ENCODE measurements at places on chromosomes 2 and 18.

DNA sequence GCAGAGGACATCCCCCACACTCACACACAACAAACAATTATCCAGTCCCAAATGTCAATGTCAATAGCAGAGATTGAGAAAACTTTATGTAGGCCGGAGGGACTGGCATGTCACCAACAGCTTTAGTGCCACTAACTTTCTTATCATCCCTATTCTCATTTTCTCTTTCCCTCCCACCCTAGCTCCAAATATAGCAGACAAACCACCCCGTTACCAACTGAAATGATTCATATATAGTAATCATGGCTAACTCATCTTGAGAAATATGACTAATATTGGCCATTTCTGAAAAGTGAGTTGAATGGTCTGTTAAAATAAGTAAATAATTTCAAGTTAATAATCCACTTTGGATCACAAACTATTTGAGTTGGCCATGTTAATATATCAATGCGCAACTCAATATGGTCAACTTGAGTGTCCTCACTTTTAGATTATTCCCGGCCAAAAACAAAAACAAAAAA is 242.1 kb upstream of the RND3 start:
- DNase-seq = peak; percentile 52

DNA sequence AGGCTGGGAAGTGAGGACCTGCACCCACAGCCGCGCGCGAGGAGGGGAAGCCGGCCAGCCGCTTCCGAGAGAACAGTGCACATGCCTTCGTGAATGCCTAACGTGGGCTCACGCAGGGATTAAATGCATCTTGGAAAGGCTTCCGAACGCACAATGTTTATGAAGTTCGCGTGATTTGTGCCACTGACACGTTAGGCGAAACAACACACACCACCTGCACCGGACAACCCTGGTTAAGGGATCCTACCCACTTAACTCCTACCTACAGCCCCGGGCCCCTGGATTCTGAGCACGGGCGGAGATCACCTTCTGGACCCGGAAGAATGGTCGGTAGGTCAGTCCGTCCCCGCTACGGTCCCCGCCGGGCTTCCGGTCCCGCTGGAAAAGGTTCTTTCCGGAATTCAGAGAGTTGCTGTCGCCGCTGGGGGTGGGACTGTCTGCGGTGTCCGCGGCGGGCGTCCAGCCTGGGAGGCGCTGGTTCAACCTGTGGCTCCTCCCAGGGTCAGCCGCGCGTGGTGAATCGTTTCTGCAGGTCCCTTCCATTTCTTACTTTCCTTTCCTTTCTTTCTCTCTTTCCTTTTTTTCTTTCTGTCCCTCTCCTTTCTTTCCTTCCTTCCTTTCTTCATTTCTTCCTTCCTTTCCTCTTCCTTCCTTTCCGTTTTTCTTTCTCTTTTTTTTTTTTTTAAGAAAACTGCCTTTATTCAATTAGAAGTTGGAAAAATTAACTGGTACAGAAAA is at the start of gene MTIF2:
Gene MTIF2 (minus strand): TSS at position 325 of the 738 bp plus-strand sequence. CDS start 5,373 bp downstream, outside the sequence.
- peak; percentile 91 for DNase-seq

DNA sequence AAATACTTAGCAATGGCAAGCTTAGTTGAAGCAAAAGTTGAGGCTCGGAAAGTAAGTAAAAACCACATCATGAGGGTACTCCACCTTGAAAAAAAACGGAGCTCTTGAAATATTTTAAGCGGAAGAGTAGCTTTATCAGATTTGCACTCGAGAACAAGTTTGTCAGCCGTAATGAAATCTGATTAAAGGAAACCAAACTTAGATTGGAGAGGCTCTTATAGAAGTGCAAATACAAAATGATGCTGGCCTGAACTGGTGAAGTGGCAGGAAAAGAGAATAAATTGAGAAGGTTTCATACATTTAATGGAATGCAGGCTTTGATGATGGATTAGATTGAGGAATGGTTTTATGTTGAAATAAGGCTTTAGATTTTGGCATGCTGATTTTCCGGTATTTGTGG is 484.2 kb downstream of the PID1 start:
- DNase-seq = no peak

- DNase-seq = no peak
Measured at GRCh38 chr18:449374-449773, 51.1 kb downstream of the COLEC12 start.

GRCh38 chr2:203817147-203817546 is 50.4 kb upstream of the CTLA4 start:
- no peak for DNase-seq

GRCh38 chr2:105380432-105381100 is 18.3 kb downstream of the FHL2 start:
- DNase-seq = no peak

- DNase-seq = peak; percentile 56
Measured at GRCh38 chr18:23580677-23581367, 5.5 kb downstream of the NPC1 start.

- DNase-seq = no peak
Measured at GRCh38 chr18:6836331-6836730, 106.8 kb downstream of the ARHGAP28 start.

Measured in fibroblast of skin of back (primary cell).